MCF 10A (cell line): ENCODE measurements at places on chromosomes 7 and 10.

- DNase-seq, result no peak
These were observed 114.6 kb downstream of the GALNT11 start for GRCh38 chr7:152140067-152140466.

DNA sequence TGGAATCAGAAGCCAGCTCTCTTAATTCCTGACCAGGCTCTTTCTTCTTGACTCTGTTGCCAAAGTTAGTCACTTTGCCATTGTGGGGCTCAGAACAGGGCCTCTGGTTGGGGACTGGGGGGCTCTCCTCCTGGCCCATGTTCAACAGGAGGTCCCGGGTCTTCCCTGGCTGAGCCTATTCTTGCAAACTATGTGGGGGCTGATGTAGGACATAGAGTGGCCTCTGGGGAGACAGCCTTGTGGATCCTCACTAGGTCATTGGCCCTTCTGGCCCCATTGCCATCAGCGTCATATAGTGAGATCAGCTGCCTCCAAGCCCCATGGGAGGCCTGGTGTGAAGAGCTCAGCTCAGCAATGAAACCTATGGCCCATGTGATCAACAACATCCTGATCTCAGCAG, 77.6 kb upstream of the LEP start:
- no peak for DNase-seq

- DNase-seq, result peak; percentile 42
These were observed 103.7 kb downstream of the PLXNA4 start for GRCh38 chr7:132472463-132473120.

DNA sequence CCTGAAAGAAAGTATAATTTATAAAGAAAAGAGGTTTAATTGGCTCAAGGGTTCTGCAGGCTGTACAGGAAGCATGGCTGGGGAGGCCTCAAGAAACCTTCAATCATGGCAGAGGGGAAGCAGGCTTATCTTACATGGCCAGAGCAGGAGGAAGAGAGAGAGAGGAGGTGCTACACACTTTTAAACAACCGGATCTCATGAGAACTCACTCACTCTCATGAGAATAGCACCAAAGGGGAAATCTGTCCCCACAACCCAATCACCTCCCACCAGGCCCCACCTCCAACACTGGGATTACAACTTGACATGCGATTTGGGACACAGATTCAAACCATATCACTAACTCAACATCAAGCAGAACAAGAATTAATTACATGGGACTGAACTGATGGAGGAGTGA, 6.9 kb upstream of the ZNF485 start:
- no peak for DNase-seq

DNA sequence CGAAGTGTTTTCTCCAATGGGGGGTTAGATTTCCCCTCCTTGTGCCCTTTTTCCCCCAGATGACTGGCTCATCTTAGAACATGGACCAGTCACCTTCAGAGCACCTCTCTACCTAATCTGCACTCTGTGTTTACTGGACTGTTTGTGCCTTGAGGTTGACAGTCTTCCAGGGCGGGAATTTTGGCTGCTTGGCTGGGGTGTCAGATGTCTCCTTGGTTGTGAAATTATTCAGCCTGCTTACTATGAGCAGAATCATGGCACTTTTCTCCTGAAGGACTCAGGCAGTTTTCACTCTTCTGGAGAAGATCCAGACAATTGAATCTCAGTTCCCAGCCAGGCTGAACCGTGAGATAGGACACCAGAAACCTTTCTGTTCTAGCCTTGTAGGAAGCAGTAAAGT, 60.3 kb upstream of the NFKB2 start:
- DNase-seq, result peak; percentile 72

- no peak for DNase-seq
These were observed 3.5 kb upstream of the EN2 start for GRCh38 chr7:155454183-155455112.
